Sigmoid colon (tissue), 7 donors: ENCODE measurements at places on chromosomes 1 and 21. TPM values are rescaled to one million over a fixed set of nuclear protein-coding genes. Genes with fewer than 3 reads are reported as not detected.
A peak's percentile ranks its signal among the peaks of the same experiment; 100 is the strongest.

DNA sequence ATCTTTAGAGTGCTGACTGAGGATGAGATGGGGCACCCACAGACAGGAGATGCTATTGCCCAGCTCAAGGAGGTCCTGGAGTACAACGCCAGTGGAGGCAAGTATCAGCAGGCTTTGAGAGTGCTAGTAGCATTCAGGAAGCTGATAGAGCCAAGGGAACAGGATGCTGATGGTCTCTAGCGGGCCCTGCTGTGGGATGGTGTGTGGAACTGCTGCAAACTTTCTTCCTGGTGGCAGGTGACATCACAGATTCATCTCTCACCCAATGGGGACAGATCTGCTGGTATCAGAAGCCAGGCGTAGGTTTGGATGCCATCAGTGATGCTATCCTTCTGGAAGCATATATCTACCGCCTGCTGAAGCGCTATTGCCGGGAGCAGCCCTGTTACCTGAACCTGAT lies 609.8 kb upstream of the NCAM2 start:
- no peak for DNase-seq
- H3K4me1 ChIP-seq, result no peaks in the 10 kb centered on the region
- H3K27ac ChIP-seq, result no peak overlapping the region
- H3K36me3 ChIP-seq, result no peaks in the 10 kb centered on the region
- H3K27me3 ChIP-seq, result no peaks in the 10 kb centered on the region
- no peak overlapping the region for H3K4me3 ChIP-seq

- H3K4me1 ChIP-seq, result no peaks in the 10 kb centered on the region
- no peak for DNase-seq
- no peak overlapping the region for H3K4me3 ChIP-seq
- H3K27me3 ChIP-seq, result no peaks in the 10 kb centered on the region
Observed at GRCh38 chr1:165344198-165344597, 12.3 kb downstream of the LMX1A start.

SLC37A1 gene
- 4.7 TPM for total RNA-seq

HFM1 gene
- 1.6 TPM for total RNA-seq

GRCh38 chr1:95308276-95309030 lies 74.4 kb downstream of the RWDD3 start:
- H3K4me3 ChIP-seq, result no peak overlapping the region
- no peak for DNase-seq
- no peaks in the 10 kb centered on the region for H3K36me3 ChIP-seq
- H3K27ac ChIP-seq, result no peak overlapping the region

- no peaks in the 10 kb centered on the region for H3K4me1 ChIP-seq
- no peaks in the 10 kb centered on the region for H3K27me3 ChIP-seq
Observed at GRCh38 chr1:236122176-236122575, 20.2 kb upstream of the GPR137B start.

GRCh38 chr1:159591981-159592380 lies 4.4 kb downstream of the APCS start:
- no peak for DNase-seq
- H3K4me1 ChIP-seq, result no peaks in the 10 kb centered on the region
- no peak overlapping the region for H3K4me3 ChIP-seq
- H3K27ac ChIP-seq, result no peak overlapping the region

- H3K36me3 ChIP-seq, result no peaks in the 10 kb centered on the region
- DNase-seq, result no peak
- H3K4me1 ChIP-seq, result no peaks in the 10 kb centered on the region
- no peak overlapping the region for H3K27ac ChIP-seq
Observed at GRCh38 chr1:8925406-8925805, 20.3 kb upstream of the CA6 start.

GRCh38 chr1:48776393-48777218 lies at the start of gene BEND5:
Gene BEND5, minus strand, starts transcription at chr1:48776891. Its CDS starts 60 bp downstream, at chr1:48776831.
- no peaks in the 10 kb centered on the region for H3K27me3 ChIP-seq
- DNase-seq, result peak; percentile 80
- peaks cover 47% of the 10 kb centered on the region for H3K4me1 ChIP-seq
- peak within 1 kb of the TSS; percentile 85 for H3K27ac ChIP-seq
- H3K4me3 ChIP-seq, result peak within 1 kb of the TSS; percentile 85
- H3K36me3 ChIP-seq, result no peaks in the 10 kb centered on the region

SRSF11 gene
- total RNA-seq, result 156 TPM

DNA sequence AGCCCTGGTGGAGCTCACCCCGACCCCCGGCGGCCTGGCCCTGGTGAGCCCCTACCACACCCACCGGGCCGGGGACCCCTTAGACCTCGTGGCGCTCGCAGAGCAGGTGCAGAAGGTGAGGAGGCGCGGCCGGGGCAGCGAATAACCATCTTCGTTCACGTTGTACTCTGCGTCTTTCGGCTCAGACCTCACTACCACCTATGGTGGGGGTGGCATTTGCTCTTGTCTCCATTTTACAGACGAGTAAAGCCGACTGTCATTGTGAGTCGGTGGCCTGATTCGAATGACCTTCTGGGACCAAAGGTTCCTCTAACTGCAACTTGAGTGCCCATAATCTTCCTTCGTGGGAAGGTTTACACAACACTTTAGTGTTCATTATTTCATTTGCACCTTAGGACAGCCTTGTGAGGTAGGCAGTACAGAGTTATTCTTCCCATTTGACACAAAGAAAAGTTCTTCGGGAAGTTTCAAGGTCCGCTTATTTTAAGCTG lies 506 bp downstream of the C1orf50 start:
- H3K4me3 ChIP-seq, result peak overlapping the region; percentile 94
- no peaks in the 10 kb centered on the region for H3K36me3 ChIP-seq
- DNase-seq, result no peak

GRCh38 chr1:68448365-68448764 lies 1.4 kb downstream of the RPE65 start:
- H3K4me1 ChIP-seq, result no peaks in the 10 kb centered on the region
- no peak for DNase-seq
- no peak overlapping the region for H3K4me3 ChIP-seq
- no peaks in the 10 kb centered on the region for H3K36me3 ChIP-seq
- no peak overlapping the region for H3K27ac ChIP-seq
- no peaks in the 10 kb centered on the region for H3K27me3 ChIP-seq

PDPN gene
- total RNA-seq, result 5.6 TPM

GRCh38 chr21:26818906-26819305 lies 26.3 kb downstream of the ADAMTS1 start:
- no peak for DNase-seq
- no peaks in the 10 kb centered on the region for H3K36me3 ChIP-seq
- H3K4me3 ChIP-seq, result no peak overlapping the region
- H3K27ac ChIP-seq, result no peak overlapping the region
- no peaks in the 10 kb centered on the region for H3K4me1 ChIP-seq

- no peak overlapping the region for H3K4me3 ChIP-seq
- H3K27ac ChIP-seq, result no peak overlapping the region
- no peaks in the 10 kb centered on the region for H3K4me1 ChIP-seq
- no peaks in the 10 kb centered on the region for H3K36me3 ChIP-seq
- DNase-seq, result no peak
- H3K27me3 ChIP-seq, result no peaks in the 10 kb centered on the region
Observed at GRCh38 chr1:17375651-17376050, 3.7 kb downstream of the PADI6 start.

DRAM2 gene
- total RNA-seq, result 52.1 TPM

DNA sequence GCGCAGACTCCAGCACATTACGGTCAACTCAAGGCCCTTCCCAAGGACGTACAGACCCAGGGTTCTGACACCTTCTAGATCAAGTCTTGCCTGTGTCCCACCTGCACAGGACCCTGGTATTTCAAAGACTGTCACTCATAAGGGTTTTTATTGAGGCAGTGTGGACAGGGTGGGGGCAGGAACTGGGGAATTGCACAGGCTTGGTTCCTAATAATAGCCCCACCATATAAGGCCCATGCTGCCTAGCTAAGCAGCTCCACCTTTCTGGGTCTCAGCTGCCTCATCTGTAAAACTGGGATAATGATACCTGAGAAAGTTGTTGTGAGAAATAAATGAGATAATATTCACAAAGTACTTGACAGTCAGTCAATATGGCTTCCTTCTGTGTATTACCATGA lies 55.3 kb upstream of the PUM1 start:
- no peak overlapping the region for H3K27ac ChIP-seq
- no peaks in the 10 kb centered on the region for H3K27me3 ChIP-seq
- H3K4me3 ChIP-seq, result no peak overlapping the region

LRRIQ3 gene
- 0.16 TPM for total RNA-seq

RSPH1 gene
- 1.2 TPM for total RNA-seq

- no peaks in the 10 kb centered on the region for H3K27me3 ChIP-seq
- no peak overlapping the region for H3K4me3 ChIP-seq
- DNase-seq, result peak; percentile 4
Observed at GRCh38 chr21:42148584-42148983, 70.4 kb upstream of the ABCG1 start.

DNA sequence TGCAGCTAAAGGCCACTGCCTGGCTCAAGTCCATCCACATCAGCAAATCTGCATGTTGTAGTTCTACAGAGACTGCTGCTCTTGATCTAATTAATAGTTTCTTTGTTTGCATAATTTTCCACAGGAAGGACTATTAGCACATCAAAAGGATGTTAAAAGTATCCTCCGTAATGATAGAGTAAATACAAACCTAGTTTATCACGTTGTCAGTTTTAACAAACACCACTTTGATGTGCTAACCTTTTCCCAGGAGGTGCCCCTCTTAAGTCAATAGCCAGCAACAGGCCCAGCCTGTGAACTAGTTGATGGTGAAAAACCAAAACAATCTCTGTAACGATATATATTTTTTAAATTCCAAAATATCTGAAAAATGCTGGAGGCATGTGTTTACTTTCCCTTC lies 64.2 kb upstream of the SLC22A15 start:
- H3K27ac ChIP-seq, result no peak overlapping the region
- no peak overlapping the region for H3K4me3 ChIP-seq
- H3K4me1 ChIP-seq, result no peaks in the 10 kb centered on the region
- H3K36me3 ChIP-seq, result no peaks in the 10 kb centered on the region

SPATA17 gene
- not detected for total RNA-seq

EXO1 gene
- total RNA-seq, result 0.27 TPM

- H3K4me1 ChIP-seq, result no peaks in the 10 kb centered on the region
- peaks cover 4% of the 10 kb centered on the region for H3K27me3 ChIP-seq
Observed at GRCh38 chr1:207978441-207978840, 67.5 kb upstream of the CD34 start.

DNA sequence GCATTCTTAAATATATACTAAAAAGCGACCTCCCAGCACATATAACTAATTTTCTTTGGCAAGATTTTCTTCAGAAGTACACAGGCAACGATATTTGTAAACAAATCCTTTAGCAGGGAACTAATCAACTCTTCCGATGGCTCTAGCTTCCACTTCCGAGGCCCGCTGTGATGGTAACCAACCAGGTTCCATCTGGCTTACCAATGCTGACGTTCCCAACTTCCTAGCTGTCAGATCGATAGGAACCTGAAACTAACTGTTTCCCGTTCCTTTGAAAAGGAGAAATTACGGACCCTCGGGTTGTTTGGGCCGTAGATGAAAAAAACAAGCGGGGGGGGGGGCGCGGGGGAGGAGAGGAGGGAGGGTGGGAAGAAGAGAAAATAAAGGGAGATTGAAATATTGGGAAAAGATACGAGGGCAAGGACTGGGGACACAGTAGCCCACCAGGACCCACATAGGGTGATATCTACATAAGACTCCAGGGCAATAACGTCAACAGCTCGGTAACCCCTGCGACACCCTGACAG lies 513 bp downstream of the GTF2B start:
- no peaks in the 10 kb centered on the region for H3K27me3 ChIP-seq
- H3K27ac ChIP-seq, result peak overlapping the region; percentile 94
- no peak for DNase-seq
- no peaks in the 10 kb centered on the region for H3K4me1 ChIP-seq

UMODL1 gene
- not detected for total RNA-seq

FALEC gene
- not detected for total RNA-seq

- peak overlapping the region; percentile 61 for H3K27ac ChIP-seq
- no peaks in the 10 kb centered on the region for H3K27me3 ChIP-seq
- H3K4me1 ChIP-seq, result peaks cover 20% of the 10 kb centered on the region
- H3K4me3 ChIP-seq, result no peak overlapping the region
Observed at GRCh38 chr1:35452106-35452774, 105.0 kb downstream of the KIAA0319L start.

DNA sequence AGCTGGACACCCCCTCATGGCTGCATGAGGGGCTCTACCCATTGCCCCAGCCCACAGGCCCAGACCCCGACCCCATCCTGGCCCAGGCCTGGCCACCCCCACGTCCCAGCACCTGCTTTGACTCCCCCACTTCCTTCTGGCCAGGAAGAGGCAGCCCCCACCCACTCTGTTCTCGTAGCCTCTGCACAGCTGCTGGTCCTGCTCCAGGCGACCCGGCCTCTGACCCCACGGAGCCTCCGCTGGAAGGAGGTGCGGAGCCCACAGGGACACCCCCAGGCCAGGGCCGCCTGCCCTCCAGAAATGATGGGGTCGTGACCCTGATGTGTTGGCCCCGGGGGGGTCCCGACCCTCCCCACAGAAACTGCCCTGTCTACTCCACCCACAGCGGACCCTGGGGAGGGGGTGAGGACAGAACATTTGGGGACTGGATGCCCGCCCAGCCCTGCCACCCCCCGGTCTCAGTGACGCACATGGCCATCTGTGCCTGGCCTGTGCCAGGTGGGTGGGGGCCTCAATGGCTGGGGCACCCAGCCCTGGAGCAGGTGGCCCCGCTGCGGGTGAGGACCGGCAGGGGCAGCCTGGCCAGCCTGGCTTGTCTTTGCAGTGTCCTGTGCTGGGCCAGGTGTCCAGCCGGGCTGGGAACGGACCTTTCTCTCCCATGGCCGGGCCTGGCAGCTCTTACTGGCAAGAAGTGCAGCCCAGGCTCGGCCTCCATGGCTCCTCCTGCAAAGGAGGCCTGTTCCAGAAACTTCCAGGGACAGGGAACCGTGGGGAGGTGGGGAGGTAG lies 78.6 kb downstream of the MORN1 start:
- peak; percentile 81 for DNase-seq
- H3K36me3 ChIP-seq, result no peaks in the 10 kb centered on the region
- no peaks in the 10 kb centered on the region for H3K27me3 ChIP-seq
- H3K4me1 ChIP-seq, result peaks cover 69% of the 10 kb centered on the region
- no peak overlapping the region for H3K4me3 ChIP-seq

DNA sequence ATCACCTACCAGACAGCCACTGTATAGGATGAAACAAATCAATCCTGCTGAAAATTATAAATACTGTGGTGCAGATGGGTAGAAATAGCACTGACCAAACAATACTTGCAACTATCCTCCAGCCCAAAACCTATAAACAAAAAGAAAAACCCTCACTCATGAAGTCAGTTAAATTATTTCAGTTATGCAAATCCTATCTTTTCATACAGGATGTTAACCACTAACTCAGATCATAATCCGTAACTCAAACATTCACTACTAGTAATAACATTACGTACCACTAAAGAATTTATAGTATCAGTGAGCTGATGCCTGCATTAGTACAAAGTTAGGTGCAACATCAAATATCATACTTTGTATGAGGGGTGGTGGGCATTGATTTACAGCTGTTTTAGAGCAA lies 2.6 kb downstream of the NDC1 start:
- no peak for DNase-seq
- no peak overlapping the region for H3K27ac ChIP-seq
- H3K27me3 ChIP-seq, result no peaks in the 10 kb centered on the region

GRCh38 chr1:98287626-98288025 lies 366.8 kb upstream of the DPYD start:
- H3K36me3 ChIP-seq, result no peaks in the 10 kb centered on the region
- H3K4me1 ChIP-seq, result no peaks in the 10 kb centered on the region
- no peak overlapping the region for H3K27ac ChIP-seq
- H3K27me3 ChIP-seq, result no peaks in the 10 kb centered on the region
- H3K4me3 ChIP-seq, result no peak overlapping the region
- no peak for DNase-seq
